ENCODE measurements at places on chromosomes 13 and 19.

GRCh38 chr13:29527511-29527910 is 68.0 kb downstream of the SLC7A1 start:
- no peak for DNase-seq

DNA sequence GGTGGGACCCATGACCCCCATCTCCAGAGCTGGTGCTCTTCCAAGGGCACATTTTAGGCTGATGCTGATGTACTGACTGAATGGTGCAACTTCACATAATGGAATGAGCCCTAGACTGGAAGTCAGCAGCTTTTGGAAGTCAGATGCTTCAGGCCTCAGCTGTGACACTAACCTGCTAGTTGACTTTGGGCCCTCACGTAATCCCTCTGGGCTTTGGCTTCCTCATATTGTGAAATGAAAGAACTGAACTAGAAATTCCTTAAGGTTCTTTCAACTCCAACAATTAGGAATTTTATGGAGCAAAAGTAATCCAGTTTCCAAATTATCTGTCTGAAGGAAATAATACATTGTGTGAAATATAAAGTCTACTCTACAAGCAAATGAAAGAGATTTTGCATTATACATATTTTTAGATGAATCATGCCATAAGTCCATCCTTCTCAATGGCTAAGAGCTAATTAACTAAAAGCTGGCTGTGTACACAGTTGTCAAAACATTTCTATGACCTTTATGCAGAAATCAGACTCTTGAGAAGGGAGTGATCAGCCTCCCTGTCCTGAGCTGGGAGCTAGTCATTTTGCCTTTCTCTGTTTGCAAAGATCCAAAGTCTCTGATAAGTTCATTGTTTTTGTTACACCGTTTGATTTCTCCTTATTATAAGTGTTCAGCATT is 204.2 kb downstream of the DCLK1 start:
- DNase-seq = no peak

DNA sequence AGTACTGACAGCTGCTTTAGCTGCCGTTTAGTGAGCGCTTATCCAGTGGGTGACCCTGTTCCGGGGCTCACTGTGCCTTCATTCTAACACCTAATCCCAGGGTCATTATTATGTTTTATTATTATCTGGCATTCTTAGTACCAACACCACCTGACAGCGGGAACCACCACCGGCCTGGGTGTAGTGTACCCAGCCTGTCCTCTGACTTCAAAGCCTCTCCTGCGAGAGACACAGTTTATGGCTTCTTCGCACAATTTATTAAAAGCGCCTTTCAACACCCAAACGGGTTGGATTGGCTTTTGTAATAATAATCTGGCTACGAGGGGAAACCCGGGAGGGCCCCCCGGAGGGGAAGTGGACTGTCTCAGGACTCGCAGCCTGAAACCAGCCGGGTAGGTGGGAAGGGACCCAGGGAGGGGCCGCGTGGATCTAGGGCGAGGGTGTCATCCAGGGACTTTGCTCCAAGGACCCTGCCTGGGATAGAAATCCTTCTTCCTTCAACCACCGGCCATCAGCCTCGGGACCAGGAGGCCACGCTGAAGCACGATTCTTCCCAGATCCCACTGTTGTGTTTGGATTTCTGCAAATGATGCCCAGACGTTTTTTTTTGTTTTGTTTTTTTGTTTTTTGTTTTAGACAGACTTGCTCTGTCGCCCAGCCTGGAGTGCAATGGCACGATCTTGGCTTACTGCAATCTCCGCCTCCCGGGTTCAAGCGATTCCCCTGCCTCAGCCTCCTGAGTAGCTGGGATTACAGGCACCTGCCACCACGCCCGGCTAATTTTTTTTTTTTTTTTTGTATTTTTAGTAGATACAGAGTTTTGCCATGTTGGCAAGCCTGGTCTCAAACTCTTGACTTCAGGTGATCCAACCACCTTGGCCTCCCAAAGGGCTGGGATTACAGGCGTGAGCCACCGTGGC is 1.6 kb upstream of the ZBTB7A start:
- DNase-seq = no peak

- DNase-seq = no peak
Measured at GRCh38 chr19:47680858-47681332, 32.3 kb upstream of the EHD2 start.

GRCh38 chr19:35337984-35338296 is 9.0 kb downstream of the CD22 start:
- no peak for DNase-seq

DNA sequence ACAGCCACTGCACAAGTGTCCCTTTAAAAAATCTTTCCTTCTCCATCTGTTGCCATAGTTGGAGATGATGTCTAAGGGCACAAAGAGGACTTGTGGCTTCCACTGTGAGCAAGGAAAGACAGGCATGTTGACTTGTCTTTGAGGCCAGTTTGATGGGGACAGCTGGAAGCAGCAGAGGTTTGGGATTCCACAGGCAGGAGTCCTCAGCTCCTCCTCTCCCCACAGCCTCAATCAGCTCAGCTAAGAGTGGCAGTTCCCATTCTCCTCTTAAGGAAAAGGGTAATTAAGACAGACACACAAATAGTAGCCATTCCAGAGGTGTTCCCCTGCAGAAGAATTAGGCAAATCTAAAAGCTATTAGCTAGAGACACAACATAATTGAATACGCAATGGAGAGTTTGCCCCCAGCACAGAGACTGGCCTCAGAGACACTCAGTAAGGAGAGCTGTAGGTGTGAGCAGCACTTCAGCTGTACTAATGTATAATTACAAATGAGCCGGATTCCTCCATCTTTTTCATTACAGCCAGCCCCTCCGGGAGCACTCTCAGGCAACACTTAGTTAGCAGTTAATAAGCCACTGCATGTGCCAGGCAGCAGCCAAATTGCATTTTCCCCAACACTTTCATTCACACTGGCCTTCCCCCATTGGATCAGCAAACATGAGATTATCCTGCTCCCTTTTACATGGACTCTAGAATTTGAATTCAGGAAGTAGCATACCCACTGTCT is 434.0 kb downstream of the FOXO1 start:
- no peak for DNase-seq

DNA sequence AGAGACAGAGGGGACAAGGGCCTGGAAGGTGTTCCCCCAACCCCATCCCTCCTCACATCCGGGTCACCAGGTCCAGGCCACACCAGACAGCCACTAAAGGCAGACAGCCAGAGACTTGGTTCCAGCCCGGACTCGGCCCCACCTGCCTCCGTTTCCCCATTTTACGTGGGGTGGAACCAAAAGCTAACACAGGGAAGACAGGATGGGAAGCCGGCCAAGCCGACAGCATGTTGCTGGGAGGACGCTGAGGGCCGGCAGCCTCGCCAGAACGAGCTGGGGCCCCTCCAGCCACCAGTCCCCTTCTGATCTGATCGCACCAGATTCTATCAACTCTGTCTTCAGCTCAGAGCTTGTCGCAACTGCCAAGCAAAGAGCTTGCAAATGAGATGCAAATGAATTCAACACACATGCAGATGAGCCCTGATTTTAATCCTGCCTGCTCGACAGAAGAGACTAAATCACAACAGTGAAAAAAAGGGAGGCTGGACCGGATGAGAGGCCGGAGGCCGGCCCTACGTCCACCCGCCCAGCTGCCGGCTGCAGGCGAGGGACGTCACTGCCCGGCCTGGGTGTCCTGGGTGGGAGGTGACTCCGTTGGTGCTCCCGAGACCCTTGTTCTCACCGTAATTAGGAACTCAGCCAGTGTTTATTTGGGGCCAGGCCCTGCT is 17.5 kb upstream of the SHC2 start:
- no peak for DNase-seq

GRCh38 chr13:83151308-83151660 is 731.0 kb downstream of the SLITRK1 start:
- no peak for DNase-seq

- no peak for DNase-seq
Measured at GRCh38 chr13:74866101-74866500, 615.9 kb downstream of the TBC1D4 start.

GRCh38 chr13:91361755-91362271 is 14.3 kb downstream of the MIR17HG start:
- DNase-seq = no peak

GRCh38 chr19:18193388-18194180 is 566 bp downstream of the MPV17L2 start:
- no peak for DNase-seq

DNA sequence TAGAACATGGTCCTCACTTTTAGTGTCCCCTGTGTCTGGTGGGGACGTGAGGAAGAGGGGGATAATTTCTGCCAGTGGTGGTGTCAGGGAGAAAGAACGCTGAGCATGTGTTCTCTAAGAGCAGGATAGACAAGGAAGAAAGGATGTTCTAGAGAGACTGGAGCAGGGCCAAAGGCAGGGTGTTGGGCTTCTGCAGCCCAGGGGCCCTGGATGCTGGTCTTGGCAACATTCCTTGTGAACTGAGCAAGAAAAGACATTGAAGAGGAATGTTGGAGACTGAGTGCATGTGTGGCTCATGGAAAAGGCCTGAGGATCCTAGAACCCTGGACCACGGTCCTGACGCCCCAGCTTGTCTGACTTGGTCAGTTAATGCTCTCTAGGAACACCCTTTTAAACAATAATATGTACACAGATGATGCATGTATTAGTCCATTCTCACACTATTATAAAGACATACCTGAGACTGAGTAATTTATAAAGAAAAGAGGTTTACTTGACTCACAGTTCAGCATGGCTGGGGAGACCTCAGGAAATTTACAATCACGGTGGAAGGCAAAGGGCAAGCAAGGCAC is 33.6 kb upstream of the SLC10A2 start:
- DNase-seq = no peak

- DNase-seq = peak; percentile 0
Measured at GRCh38 chr13:57314897-57315520, 148.0 kb downstream of the PRR20E start.

- no peak for DNase-seq
Measured at GRCh38 chr13:40876020-40876738, 86.8 kb downstream of the SLC25A15 start.

DNA sequence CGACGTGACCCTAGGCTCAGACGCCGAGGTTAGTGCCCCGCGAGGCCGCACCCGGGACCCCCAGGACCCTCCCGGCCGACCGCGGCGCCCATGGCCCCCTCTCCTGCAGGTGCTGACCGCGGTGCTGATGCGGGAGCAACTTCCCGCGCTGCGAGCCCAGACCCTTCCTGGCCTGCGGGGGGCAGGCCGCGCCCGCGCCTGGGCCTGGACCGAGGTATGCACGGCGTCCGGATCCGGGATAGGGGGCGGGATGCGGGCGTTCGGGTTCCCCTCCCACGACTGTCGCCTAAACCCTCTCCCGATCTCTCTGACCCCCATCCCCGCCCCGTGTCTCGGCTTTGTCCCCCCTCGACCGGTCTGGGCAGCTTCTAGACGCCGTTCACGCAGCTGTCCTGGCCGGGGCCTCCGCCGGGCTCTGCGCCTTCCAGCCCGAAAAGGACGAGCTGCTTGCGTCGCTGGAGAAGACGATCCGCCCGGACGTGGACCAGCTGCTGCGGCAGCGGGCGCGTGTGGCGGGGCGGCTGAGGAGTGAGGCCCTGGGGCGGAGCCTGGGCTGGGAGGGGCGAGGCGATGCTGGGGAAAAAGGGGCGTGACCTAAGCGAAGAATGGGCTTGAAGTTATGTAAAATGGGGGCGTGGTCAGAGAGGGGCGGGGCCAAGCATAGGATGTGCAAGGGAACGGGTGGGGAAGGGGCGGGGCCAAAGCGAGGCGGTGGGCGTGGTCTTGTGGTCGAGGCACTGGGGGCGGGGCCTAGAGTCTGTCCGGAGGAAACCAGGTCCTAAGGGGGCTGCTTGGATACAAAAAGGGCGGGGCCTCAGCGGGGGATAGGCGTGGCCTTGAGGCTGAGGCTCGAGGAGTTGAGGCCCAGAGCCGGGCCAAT is 16.0 kb upstream of the COLGALT1 start:
- peak; percentile 95 for DNase-seq

DNA sequence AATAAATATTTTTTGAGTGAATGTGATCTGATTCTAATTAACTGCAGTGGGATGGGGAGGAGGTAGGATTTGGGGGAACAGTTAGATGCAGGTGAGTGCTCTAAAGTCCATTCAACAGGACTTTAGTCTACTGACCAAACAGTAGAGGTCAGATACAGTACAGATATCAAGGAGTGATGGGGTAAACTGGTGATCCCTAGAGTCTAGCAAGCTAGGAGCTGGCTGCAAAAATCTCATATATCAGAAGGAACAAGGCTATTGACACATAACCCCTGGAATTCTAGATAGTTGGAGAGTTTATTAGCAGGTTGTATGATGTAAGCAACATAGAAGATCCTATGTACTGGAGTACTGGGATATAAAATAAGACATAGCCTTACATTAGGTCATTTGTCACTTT is 131.6 kb downstream of the HS6ST3 start:
- DNase-seq = no peak

DNA sequence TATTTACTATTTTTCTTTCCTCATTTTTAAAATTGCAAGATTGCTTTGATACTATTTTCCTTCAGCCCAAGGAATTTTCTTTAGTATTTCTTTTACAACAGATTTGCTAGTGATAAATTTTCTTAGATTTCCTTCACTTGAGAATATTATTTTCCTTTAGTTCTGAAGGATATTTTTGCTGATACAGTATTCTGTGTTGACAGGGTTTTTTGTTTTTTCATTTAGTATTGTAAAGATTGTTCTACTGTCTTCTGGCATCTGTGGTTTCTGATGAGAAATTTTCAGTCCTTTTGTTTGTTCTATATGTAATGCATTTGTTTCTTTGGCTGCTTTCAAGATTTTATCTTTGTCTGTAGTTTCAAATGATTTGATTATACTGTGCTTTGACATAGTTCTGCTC is 20.7 kb downstream of the RAP2A start:
- DNase-seq = no peak

DNA sequence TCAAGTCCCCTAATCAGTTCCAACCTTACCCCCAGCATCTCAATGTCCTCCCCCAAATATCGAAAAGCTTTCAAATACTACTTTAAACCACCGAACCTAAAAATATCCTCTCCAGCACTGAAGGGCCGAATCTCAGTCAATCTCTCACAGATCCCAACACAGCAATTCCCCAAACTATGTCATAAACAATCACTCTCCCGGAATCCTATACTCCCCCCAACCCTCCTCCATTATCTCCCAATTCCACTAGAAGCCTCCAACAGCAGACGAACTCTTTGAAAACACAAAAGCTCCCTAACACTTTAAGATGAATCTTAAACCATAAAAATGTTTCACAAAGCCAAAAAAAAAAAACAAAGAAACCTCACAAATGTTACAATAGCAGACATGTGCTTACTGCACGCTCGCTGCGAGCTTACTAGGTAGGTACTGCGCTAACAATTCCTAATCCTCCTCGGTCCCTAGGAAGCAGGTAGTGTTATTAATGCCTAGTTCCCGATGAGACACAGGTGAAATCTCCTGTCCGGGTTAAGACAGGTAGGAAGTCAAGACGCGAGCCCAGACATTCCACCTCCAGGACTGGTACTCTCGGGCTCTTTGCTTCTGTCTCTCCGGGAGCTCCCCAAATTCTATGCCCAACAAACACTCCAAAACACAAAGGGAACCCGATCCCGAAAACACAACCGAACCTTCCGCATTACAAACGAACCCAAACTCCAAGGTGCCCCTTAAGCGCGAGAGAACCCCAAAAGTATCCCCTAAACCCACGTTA is 14.2 kb downstream of the FBXO46 start:
- DNase-seq = no peak

DNA sequence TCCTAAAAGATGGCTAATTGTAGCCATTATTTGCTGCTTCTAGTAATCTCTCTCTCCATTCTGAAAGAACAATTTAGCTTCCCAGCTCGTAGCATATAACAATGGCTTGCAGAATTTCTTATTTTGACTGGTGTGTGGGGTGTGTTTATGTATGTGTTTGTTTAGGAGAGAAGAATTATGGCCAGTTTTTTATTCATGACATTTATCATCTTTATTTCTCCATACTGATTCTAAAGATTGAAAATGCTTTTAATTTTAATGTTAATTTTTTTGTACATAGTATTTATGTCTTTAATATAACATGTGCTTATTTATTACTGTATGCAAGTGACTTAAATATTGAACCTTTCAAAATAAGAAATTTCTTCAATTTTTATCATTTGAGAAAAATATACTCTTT is 115.8 kb upstream of the TMTC4 start:
- no peak for DNase-seq
